Mucosa of gallbladder (tissue), 1 donor: ENCODE measurements at places on chromosomes 2 and 18. TPM values are rescaled to one million over a fixed set of nuclear protein-coding genes. Genes with fewer than 3 reads are reported as not detected.

MMADHC gene
- total RNA-seq = 74.2 TPM

HOXD9 gene
- total RNA-seq = 0.66 TPM

HIBCH gene
- total RNA-seq = 49.8 TPM

C2orf66 gene
- total RNA-seq = not detected

ANKRD30BL gene
- not detected for total RNA-seq

PSD4 gene
- 70.3 TPM for total RNA-seq
